ENCODE measurements at places on chromosomes 11 and 22. TPM values are rescaled to one million over a fixed set of nuclear protein-coding genes. Genes with fewer than 3 reads are reported as not detected.

- DNase-seq = no peak
Observed at GRCh38 chr11:108597736-108598355, 4.3 kb upstream of the EXPH5 start.

DNA sequence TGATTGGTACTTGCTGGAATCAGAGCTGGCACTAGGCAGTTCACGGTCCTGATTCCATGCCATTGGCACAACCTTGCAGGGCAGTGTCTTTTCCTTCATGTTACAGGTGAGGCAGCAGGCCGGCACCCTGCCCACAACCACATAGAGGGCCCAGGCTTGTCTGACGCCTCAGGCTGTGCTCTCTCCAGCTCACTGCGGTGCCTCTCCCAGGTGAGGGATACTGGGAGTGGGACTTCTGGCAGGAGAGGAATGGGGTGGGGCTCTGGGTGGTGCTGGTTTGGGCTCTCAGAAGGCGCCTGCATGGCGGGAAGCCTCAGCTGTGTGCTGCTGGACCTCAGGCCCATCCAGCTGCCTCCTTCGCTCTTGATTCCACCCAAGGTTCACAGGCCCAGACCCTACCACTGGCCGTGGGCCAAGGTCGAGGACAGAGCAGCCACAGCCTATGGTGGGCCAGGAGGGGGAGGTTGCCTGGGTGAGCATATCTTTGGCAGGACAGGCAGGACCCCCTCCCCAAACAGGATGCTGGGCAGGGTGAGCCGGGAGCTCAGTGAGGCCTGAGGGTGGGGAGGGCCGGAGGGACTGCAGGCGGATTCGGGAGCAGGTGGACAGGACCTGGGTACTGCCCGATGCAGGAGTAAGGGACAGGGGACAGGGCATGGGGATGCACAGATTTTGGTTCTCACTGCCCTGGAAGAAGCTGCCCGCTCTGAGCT lies 7.0 kb upstream of the MPPED1 start:
- DNase-seq = no peak

DNA sequence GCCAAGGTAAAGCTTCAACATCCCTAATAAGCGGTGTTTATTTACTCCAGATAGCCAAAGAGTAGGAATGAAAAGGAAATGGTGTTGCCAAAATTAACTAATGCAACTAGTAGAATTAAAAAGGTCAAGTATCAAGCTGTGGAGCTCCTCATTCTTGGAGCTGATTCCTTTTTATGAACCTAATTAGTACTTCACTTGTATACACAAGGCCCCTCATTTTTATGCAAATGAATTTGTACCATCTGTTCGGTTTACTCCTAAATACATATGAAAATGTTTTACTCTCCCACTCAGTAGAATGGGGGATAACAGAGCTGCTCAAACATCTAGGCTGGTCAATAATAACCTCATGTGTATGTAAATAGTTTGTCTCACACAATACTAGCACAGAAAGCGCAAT lies 426.4 kb upstream of the LUZP2 start:
- DNase-seq = no peak

DNA sequence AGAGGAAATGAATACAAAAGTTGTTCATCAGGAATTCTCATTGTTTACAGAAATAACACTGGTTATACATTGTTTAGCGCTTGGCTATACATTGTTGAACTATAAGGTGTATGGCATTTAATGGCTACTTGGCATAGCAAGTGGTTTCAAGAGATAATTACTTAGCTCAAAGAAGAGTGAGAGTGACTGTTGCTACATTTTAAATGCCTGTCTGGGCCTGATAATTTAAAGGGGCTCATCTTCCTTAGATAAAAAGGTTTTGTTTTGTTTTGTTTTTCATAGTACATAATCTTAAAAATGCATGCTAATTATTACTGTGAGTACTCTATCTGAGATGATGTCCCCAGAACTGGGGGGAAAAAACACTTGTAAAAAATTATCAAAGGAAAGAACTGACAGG lies 1.5 kb upstream of the SMPD1 start:
- DNase-seq = no peak

DNA sequence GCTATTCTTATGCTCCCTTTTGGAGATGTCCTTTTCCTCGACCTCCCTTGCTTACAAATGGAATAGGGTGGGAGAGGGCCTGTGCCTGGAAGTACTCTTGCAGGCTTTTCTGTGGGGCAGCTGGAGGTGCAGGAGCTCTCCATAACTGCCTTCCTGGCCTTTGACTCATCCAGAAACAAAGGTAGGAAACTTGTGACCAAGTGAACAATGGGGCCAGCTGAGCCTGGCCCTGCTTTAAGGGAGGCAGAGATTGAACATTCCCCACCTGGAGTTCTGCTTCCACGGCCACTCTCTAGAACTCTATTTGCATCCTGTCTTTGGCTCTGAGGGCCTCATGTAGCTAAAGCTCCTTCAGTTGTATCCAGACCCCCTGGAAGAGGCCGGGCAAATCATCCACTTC lies 5.1 kb upstream of the LYVE1 start:
- no peak for DNase-seq

GRCh38 chr11:130813638-130814037 lies 102.6 kb downstream of the SNX19 start:
- DNase-seq = no peak

- DNase-seq = no peak
Observed at GRCh38 chr11:120880498-120881175, 143.3 kb upstream of the TBCEL start.

DNA sequence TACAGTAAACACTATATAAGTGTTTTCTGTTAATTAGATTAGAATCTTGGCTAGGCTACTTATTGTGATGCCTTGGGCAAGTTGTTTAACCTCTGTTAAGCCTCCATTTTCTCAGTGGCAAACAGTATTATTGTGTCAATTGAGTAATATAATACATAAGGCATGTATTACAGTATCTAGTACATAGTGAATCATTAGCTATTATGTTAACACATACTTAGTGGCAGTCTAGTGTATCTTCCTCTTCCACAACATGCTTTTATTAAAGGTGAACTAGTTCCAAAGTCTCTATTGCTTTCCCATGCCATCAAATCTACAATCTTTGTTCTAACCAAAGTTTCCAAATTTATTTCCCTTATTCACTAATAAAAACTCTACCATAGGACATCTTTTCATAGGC lies 200.9 kb downstream of the SOX6 start:
- DNase-seq = no peak

DNA sequence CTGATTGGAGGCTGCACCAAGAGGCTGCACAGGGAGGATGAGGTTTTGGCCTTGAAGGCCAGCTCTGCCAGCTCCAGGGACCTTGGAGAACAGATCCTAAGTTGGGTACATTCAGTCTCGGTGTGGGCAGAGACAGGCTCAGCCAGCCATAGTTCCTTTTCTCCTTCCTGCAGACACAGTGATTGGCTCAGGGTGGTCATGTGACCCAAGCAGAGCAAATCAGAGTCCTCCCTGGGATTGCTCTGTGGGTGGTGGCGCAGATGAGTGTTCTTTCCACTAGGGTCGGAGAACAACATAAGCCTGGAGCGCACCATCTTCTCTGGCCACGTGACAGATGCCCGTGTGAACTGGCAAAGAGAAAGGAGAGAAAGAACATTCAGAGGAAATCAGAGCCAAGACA lies 47.1 kb upstream of the CCND1 start:
- DNase-seq = no peak

DNA sequence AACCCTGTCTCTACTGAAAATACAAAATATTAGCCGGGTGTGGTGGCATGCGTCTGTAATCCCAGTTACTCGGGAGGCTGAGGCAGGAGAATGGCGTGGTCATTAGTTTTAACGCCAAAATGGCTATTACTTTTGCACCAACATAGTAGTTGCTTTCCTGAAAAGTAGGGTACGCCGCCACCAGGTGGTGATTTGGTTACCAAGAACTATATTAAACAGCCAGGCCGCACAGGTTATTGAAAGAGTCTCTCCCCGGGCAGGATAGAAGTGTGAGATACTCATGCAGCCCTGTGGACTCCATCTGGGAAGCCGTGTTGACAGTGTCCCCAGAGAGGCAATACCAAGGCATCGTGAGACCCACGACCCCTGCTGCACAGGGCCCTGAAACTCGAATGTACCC lies 24.6 kb upstream of the LRRC32 start:
- DNase-seq = no peak

DNA sequence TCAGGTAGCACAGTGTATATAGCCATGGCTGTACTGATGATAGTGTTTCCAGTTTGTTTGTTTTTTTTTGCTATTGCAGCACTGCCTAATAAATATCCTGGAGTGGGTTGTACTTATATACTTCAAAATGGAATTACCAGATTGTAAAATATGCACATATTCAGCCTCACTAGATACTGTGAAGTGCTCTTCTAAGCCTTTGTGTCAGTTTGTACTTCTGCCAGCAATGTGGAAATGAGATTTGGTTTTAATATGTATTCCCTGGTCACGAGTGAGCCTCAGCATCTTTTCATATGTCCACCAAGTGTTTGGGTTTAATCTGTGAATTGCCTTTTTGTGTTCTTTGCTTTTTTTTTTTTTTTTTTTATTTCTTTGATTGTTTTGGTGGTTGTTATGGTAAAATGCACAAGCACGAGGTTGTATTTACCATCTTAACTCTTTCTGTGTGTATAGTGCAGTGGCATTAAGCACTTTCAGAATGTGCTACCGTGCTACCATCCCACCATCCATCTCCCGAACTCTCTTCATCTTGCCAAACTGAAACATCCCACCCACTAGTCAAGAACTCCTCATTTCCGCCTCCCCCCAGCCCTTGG lies 34.9 kb downstream of the ST3GAL4 start:
- DNase-seq = no peak

DNA sequence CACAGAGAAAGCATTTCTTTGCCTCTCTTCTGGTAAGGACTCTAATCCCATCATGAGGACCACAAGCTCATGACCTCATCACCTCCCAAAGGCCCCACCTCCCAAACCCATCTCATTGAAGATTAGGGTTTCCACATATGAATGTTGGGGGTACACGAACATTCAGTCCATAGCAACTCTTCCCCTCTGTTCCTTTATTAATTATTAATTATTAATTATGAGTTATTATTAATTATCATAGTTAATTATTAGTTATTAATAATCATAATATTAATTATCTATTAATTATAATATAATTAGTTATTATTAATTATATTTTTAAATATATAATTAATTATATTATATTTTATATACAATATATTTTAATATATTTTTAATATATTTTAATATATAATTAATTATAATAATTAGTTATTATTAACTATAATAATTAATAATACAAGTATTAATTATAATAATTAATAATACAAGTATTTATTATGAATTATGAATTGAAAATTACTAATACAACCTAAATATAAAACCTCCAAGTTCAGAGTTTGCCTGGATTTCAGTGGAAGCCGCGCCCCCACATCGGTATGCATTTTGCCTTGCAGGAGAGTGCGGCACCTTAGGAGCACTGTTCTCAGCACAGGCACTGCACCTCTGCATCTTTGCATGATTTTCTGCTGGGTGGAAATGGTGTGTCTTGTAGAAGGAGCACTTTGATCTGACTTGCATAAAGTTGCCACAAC lies 128.0 kb upstream of the FGF3 start:
- no peak for DNase-seq

DNA sequence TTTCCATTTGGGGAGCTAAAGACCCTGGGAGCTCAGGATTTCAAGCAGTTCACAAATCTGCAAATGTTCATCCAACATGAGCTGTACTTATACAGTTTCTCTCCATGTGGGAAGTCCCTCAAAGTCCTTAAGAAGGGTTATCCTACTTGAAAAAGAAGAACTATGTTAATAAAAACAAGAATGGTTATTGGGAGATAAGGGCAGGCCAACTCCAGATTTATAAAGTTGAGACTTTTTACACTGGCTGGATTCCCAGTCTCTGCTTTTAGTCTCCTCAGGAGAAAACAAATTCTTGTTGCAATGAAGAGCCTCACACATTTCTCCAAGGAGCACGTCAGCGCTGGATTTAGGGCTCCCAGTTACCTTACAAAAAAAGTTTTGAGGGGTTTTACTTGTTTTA lies 34.2 kb upstream of the CTTN start:
- no peak for DNase-seq

The IL18 gene
- 1.5 TPM for polyA plus RNA-seq

The KIF18A gene
- 11.9 TPM for polyA plus RNA-seq

The PGGHG gene
- 13.2 TPM for polyA plus RNA-seq

The LBHD1 gene
- polyA plus RNA-seq = 4.1 TPM

Measured in BJ (cell line).